ENCODE measurements at places on chromosomes 1 and 21.

GRCh38 chr1:148372731-148373130 lies 110.4 kb downstream of the PPIAL4G start:
- DNase-seq, result no peak

- no peak for DNase-seq
Measured at GRCh38 chr1:60963167-60963940, 119.0 kb upstream of the NFIA start.

- no peak for DNase-seq
Measured at GRCh38 chr1:1539310-1540089, 924 bp downstream of the TMEM240 start.

DNA sequence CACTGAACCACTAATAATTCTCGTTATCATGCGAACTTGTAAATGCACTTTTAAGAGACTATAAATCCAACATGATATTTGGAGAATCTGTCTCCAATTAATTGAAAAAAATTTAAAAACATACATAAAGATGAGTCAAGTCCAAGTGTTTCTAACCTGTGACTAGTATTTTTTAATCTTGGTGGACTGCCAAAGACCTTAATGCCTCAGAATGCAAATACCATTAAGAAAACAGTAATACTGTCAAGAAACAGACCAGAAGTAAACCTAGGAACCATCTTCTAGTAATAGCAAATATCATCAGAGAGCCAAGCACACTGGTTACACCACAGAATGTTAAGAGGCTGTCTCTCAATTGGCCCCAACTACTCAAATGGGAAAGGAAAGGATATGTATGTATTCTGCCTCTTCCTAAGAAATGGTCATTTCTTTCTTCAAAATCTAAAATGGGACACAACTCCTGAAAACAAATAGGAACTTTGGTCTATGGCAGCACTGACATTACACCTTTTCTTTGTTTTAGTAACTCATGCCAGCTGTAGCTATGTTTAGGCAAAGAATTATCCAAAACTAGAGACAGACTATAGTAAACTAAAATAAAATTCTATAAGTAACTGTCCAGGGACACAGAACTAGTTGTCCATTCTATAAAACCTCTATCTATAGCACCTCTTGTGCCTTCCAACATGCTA lies 15.8 kb downstream of the SCYL3 start:
- DNase-seq, result no peak

- no peak for DNase-seq
Measured at GRCh38 chr1:195804547-195804946, 803.7 kb downstream of the KCNT2 start.

- no peak for DNase-seq
Measured at GRCh38 chr1:153978274-153978909, 918 bp upstream of the JTB start.

- no peak for DNase-seq
Measured at GRCh38 chr1:49333906-49334305, 557.2 kb upstream of the BEND5 start.

- no peak for DNase-seq
Measured at GRCh38 chr1:238005116-238005515, 114.4 kb upstream of the ZP4 start.

- no peak for DNase-seq
Measured at GRCh38 chr1:231326248-231326647, 11.4 kb downstream of the EXOC8 start.

DNA sequence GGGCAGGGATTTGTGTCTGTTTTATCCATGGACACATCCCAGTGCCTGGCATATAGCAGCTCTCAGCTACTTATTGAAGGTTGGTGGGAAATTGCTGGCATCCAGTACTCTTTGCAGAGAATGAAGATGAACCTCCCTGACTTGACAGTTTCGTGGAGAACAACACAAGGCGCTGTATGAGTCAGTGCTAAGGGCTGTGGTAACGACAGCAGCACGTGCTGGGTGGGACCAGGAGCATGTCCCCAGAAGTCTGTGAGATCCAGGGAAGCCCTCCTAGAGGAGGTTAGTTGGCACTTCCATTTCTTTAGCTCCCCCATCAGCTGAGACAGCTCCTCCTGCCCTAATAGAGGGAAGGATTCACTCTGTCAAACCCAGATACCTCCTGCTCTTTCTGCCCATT lies 25.9 kb upstream of the IL19 start:
- no peak for DNase-seq

- no peak for DNase-seq
Measured at GRCh38 chr1:205172729-205173366, 38.7 kb downstream of the DSTYK start.

DNA sequence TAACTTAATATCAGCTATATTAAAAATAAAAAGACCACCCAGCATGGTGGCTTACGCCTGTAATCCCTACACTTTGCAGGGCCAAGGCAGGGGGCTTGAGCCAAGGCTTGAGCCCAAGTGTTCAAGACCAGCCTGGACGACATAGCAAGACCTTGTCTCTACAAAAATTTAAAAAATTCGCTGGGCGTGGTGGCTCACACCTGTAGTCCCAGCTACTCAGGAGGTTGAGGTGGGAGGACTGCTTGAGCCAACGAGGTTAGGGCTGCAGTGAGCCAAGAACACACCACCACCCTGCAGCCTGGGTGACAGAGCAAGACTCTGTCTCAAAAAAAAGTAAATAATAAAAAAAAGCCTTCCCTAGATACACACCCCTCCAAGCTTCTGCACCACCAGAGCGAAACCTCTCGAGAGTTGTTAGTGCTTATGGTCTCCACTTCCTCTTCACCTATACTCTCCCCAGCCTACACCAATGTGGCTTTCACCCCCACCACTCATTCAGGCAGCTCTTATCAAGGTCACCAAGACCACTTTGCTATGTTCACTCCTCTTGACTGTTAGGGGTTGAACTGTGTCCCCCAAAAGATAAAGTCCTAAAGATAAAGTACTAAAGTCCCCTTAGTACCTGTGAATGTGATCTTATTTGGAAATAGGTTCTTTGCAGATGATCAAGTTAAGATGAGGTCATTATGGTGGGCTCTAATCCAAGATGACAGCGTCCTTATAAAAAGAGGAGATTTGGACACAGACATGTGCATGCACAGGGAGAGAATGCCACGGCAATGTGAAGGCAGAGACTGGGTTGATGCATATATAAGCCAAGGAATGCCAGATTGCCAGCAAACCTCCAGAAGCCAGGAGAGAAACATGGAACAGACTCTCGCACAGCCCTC lies 6.8 kb upstream of the PPP1R15B start:
- DNase-seq, result no peak

DNA sequence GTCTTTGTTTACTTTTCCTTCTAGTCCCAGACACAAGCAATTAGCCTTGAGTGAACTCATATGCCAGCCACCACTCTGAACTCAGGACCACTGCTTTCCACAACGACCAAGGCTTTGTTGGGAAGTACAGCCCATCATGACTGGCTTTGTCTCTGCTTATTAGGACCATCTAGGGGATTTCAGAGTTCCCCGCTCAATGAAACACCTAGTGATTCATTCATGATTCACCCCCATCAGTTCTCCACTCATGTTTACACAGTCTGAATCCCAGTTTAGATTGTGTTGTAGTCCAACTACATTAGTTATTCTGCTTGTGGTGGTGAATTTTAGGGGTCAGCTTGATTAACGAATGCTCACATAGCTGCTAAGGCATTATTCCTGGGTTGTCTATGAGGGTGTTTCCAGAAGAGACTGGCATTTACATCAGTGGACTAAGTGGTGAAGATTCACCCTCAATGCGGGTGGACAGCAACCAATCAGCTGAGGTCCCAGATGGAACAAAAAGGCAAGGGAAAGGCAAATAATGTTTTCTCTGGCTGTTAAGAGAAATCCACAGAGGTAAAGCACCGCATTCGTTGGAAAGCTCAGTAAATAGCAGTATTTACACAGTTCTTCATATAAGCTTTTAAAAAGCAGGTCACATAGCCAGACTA lies 122.7 kb downstream of the RGS21 start:
- DNase-seq, result no peak

GRCh38 chr21:45417951-45418300 lies 13.0 kb downstream of the COL18A1 start:
- no peak for DNase-seq

DNA sequence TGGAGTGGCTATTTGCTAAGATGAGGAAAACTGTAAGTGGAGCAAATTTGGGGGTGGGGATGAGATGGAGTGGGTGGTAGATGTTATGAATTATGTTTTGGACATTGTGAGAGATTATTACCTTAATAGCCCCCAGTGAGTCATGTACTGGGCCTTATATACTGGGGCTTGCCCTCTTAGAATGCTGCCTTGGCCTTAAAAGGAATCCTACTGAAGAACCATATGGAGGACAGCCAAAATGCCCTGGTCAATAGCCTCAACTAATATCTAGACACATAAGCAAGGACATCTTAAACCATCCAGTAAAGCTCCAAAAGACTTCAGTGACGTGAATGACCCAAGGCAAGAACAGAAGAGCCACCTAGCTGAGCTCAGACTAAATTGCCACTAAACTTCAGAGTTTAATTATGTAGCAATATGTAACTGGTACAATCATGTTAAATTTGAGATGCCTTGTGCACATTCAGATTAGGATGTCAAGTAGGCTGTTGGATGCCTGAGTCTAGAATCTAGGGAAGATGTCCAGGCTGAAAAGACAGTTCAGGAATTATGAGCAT lies 13.9 kb upstream of the IGSF3 start:
- DNase-seq, result no peak

DNA sequence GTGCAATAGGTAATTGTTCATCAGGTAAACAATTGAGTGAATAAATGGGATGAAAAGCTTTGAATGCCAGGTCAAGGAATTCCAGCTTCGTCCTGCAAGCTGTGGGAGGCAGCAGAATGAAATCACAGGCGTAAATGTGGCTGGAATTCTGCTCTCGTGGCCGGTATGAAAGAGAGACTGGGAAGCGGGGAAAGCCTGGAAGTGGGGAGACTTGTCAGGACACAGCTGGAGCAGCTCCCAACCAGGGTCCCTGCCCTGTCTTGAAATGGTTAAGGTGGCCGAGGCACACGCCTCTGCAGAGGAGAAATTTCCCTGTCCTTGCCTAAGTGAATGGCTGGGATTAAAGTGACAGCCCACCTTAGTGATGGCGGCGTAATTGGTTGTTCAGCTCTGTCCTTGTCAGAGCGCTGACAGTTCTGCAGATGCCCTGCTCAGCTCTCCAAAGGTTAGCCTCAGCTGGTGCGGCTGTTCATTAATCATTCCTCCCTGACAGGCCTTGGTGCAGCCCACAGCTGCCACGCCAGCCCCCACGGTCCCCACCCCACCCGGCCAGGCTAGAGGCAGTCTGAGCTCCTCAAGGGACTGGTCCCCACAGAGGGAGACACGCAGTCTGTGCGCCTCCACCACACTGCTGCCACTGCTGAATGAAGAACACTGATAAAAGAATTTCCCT lies 398.3 kb upstream of the POU3F1 start:
- no peak for DNase-seq

DNA sequence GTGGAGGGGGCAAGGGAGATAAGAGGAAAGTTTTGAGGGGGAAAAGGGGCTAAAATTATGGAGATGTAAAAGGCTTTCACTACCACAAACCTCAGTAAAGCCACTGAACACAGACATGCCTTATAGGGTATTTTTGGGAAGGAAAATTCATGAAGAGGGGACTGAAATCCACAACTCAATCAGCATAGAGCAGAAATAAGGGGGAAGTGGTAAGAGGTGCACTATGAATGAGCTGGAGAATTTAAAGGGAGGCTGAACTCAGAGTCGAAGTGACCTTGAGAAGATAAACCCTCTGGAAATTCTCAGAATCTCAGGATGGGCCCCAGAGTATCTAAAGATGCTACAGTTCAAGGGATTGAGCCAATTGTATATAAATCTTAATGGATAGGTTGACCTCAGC lies 15.3 kb downstream of the RHEX start:
- DNase-seq, result no peak

DNA sequence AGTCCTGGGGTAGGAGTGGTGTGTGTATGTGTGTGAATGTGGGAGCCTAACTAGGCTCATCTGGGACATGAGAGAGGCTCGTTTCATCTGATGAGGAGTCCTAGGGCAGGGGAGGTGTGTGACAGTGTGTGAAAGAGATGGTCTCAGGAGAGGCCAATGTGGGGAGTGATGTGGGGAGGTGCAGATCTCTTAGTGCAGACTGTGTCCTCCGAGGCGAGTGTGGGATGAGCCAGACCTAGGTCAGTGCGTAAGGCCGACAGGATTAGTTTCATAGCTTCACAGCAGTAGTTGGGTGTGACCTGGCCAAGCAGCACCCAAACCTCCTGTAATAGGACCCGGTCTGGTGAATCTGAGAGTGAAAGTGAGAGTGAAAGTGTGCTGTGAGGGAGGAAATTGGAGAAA lies 94.7 kb downstream of the LIPI start:
- no peak for DNase-seq

DNA sequence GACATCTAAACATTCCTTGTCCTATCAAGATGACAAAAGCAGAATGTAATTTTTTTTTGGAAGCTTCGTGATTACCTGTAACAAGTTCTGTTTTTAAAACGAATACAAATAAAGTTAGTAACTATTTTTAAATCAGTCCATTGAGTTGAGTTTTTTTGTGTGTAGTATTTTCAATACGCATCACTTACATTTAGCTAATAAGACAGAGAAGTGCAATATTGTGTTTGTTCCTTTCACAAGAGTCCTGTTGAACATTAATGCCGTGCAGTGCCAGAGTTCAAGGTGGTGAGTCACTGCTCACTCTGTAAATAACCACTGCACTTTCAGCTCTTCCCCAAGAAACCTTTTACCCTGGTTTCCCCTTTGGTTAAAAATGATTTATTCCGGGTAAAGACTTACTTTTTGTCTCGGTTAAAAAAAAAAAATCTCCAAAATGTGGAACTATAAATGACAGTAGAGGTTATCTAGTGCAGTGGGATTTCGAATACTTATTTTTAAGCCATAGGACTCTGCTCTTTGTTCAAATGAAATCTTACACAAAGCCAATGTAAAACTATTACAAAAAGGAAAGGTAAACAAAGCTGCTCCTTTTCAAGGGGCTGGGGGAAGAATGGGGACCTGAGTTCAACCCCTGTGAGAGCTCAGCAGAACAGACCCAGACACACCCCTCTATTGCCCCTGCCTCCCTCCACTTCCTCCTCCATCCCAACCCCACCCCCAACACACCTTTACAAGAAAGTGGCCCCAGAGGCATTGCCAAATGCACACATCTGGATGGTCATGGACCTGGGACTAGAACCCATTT lies 14.8 kb upstream of the NCMAP start:
- no peak for DNase-seq

GRCh38 chr21:17468698-17469097 lies 44.1 kb upstream of the CXADR start:
- no peak for DNase-seq

- DNase-seq, result no peak
Measured at GRCh38 chr1:25616987-25617624, 515 bp downstream of the MAN1C1 start.

Data from esophagus squamous epithelium (tissue), 5 donors.